ENCODE measurements at places on chromosomes 16 and 17. TPM values are rescaled to one million over a fixed set of nuclear protein-coding genes. Genes with fewer than 3 reads are reported as not detected.

Gene ADAMTS18
- 0.82 TPM for total RNA-seq

Gene CRHR1
- total RNA-seq: not detected

Gene GNGT2
- not detected for total RNA-seq

Gene SLC5A11
- total RNA-seq: not detected

Gene UNKL
- 8.8 TPM for total RNA-seq

Gene KRTAP2-2
- not detected for total RNA-seq

Gene FBXW10
- total RNA-seq: not detected

Gene SPATA32
- total RNA-seq: not detected

Gene IRX6
- total RNA-seq: not detected

Gene IRF8
- not detected for total RNA-seq

Gene PIMREG
- 3.3 TPM for total RNA-seq

Data from pericardium fibroblast (primary cell).